ENCODE measurements at places on chromosomes 1 and 21. TPM values are rescaled to one million over a fixed set of nuclear protein-coding genes. Genes with fewer than 3 reads are reported as not detected.

GRCh38 chr1:219367496-219367895 is 193.8 kb downstream of the LYPLAL1 start:
- DNase-seq: no peak

DNA sequence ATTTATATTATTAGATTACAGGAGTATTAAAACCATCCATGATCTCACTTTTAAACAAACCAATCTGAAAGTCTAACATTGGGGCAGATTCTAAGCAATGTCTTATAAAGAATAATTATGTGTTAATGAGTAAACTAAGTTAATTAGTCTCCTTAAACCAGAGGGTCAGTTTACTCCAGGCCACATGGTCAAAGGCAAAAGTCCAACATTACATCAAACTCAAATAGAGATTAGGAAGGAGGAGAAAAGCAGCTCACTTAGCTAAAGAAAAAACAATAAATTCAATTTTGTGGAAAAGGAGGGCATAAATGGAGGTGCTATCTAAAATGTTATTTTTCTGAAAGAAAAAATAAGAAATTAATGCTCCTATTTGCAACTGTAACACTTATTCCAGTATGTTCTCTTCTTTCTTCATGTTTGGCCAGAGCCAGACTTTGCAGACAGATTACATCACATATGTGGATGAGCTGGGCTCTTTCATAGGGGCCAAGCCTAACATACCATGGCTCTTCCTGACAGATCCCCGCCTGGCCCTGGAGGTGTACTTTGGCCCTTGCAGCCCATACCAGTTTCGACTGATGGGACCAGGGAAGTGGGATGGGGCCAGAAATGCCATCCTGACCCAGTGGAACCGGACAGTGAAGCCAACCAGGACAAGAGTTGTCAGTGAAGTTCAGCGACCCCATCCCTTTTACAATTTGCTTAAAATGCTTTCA is 24.3 kb upstream of the FMO2 start:
- no peak for DNase-seq

GRCh38 chr1:214135886-214136285 is 145.1 kb upstream of the SMYD2 start:
- no peak for DNase-seq

DNA sequence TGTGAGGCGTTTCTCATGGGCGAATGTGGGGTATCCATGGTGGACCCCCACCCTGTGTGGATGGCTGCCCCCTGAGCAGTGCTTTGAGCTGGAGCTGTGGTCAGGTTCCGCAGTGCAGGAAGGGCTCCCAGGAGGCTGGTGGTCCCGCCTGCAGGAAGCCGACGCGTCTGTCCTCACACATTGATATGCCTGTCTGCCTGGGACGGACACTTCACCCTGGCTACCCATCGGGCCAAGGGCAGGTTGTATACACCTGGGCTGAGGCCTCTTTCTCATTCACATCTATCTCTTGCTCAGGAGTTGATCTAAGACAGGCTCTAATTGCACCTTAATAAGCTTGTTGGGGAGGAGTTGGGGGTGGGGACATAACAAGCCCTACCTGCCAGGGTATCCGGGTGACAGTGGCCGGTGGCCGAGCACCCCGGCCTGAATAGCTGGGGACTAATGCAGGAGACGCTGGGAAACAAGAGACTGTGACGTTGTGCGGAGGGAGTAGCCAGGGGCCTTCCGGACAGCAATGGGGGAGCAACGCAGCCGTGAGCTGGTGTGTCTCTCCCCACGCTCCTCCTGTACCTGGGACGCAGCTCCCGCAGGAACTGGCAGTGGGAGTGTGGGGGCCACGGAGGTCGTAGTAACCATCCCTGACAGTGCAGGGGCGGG is 21.7 kb downstream of the PDXK start:
- DNase-seq: peak; percentile 72

The RGS8 gene
- not detected for polyA plus RNA-seq

The LENEP gene
- 1.0 TPM for polyA plus RNA-seq

The TMPRSS2 gene
- polyA plus RNA-seq: 47.7 TPM

The NEK7 gene
- 68.9 TPM for polyA plus RNA-seq
